ENCODE measurements at places on chromosomes 12 and 14.

- no peak for DNase-seq
Observed at GRCh38 chr14:91088585-91089235, 25.2 kb upstream of the DGLUCY start.

DNA sequence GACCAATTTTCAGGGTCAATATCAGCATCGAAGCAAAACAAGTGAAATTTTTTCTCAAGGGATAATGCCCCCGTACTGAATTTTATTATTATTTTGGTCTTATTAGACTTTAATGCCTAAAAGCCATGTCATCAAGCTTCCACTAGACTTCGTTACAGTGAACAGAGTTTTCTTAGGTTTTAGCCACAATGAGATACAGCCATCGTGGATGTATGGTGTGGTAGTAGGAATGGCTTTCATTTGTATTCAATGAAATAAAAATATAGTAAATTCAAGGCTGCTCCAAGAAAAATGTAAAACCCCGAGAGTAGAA lies 11.7 kb downstream of the TAOK3 start:
- DNase-seq: no peak

- DNase-seq: no peak
Observed at GRCh38 chr12:27031531-27031930, 9.2 kb downstream of the MED21 start.

DNA sequence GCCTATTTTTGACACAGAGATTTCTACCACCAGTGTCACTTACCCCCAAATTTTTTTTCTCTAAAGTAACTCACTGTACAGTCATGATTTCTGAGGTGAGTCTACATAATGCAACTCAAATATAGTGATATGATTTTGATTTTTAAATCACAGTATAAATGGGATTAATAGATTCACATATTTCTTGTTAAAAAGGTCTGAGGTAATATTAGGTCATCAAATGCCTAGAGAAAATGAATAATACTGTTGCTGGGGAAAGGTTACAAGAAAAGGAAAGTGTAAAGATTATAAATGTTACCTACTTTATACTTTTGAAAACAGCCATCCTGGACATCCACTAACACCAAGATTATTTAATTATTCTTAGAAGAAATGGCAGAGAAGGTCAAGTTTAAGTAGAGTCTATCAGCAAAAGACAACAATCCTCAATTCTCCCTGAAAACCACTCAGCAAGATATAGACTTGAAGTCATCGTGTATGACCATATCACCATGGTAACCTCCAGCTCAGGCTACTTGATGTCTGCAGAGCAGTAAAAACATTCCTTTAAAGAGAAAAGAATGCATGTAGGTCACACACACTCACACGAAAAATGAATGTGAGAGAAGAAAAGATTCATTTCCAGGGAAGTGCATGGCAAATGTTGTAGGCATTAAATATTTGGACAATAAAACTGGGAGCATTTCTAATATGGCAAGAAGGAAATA lies 58.7 kb downstream of the CCDC59 start:
- no peak for DNase-seq

DNA sequence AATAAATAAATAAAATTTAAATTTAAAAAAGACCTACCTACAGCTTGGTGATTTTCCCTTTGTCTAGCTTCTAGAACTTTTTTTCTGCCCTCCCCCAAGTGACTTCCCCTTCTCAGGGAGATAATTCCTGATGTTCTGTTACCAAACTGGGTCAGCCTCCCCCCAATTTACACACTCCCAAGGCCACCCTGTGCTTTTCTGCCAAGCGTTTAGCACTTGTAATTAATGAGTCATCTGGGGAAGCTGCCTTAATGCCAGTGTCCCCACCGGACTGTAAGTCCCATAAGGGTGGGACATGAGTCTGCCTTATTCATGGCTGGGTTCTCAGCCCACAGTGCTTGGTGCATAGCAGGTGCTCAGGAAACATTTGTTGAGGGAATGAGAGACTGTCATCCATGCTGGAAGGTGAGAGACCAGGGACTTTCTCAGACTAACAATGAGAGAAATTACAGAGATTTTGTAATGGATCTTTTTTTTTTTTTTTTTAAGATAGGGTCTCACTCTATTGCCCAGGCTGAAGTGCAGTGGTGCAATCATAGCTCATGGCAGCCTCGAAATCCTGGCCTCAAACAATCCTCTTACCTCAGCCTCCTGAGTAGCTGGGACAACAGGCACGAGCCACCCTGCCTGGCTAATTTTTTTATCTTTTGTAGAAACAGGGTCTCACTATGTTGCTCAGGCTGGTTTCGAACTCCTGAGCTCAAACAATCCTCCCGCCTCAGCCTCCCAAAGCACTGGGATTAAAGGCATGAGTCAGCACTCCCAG lies 106.8 kb downstream of the PHETA1 start:
- no peak for DNase-seq

GRCh38 chr12:90959538-90960139 lies 4.7 kb upstream of the CCER1 start:
- DNase-seq: no peak
